ENCODE measurements at places on chromosomes 3 and 15.
A peak's percentile ranks its signal among the peaks of the same experiment; 100 is the strongest.

DNA sequence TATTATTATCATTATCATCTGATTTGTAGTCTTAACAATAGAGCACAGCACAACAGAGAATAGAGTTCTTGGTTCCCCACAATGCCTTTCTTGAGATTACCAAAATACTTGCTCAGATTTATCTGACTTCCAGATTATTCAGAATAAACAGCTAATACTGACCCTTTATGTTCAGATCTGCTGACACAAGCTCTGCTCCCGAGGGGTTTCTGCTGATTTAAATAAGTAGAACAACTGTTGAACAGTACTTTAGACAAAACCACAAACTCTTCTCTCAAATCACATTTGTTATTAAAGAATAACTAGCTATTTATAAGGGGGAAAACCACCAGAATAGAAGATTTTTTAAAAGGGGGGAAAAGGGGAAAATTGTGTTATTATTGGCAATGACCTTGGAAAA lies 380.2 kb upstream of the ATP11B start:
- DNase-seq: no peak

- peak; percentile 3 for DNase-seq
These were observed 105.9 kb downstream of the OTOL1 start for GRCh38 chr3:161602475-161602874.

DNA sequence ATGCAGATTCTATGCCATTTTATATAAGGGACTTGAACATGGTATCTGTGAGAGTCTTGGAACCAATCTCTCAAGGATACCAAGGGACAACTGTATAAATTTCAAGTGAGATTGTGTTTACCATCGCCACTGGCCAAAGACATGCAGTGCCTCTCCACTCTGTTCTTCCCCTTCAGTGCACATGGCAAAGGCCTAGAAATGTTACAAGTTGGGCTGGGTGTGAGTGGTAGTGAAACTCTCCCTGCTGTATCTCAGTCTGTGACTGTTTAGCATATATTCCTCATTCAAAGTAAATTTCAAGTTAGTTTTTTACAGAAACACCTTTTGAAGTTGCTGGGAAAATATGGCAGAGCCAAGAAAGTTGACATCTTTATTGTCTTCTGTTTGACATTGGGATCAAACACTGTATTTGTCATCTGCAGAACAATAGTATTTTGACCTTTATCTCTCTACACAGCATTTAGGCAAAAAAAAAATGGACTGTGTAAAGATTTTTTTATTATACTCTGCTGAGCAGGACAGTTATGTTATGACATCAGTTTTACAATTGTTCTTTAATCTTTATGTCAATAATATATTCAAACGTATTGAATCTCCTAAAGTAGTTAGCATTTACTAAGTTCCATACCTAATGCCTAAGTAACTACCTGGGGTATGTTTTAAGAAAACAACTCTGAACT lies 101.4 kb downstream of the CCNL1 start:
- DNase-seq: no peak

DNA sequence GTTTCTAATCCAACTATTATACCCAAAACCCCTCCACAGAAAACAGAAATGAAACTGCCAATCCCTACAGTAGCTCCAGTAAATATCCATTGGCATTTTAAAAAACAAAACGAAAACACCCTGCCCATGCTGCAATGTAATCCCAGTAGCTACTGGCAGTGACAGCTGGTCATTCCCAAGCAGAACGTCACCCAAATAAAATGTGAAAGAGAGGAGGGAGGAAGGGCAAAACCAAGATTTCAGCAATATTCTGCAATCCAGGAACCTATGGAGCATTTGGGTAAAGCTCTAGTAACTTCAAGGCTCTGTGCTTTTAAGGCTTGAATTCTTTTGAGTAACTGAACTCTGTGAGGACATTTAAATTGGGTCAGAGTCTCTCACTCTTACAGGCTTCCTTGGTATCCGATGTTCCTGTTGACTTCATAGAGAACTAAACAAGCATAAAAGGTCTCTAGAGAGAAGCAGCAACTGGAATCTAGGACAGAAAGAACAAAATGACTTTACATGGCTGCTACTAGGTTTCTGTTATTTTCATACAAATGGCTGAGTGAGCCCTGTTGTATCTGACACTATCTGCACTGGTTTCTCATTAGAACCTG lies 136.2 kb downstream of the TNIK start:
- DNase-seq: peak; percentile 84

GRCh38 chr3:9768141-9768775 lies 1.5 kb downstream of the CAMK1 start:
- no peak for DNase-seq

DNA sequence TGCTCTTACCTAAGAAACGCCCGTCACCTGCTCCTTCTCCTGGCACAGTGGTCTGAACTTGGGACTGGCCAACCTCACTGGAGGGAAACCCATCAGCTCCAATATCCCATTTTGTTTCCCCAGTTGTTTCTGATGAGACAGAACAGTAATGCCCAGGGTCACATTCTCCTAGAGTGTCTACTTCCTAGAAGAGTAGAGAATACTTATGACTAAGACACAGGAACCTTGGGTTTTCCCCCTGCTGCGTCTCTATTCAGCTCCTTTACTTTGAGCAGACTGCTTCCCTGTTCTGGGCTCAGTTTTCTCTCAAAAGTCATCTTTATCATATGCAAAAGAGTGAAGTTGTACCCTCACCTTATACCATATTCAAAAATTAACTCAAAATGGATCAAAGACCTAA lies 79.4 kb downstream of the POLR2M start:
- no peak for DNase-seq

DNA sequence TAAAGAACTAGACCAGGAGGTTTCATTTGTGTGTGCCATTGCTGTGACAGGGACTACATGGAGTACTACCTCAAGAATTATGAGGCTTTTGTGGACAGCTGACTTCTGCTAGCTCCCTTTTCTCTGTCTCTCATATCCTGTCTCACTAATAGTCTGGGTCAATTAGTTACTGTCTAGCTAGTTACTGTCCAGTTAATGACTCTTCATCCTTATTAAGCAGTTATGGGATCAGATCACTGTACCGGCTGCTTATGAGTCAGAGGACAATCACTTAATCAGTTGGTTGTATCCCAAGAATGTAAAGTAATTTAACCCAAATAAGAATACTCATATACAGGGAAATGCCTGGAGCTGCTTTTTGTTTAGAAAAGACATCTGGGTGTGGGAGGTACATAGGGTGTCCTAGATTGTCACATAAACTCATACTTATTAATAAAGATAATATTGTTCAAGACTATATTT lies 158.0 kb downstream of the CDIN1 start:
- peak; percentile 40 for DNase-seq

DNA sequence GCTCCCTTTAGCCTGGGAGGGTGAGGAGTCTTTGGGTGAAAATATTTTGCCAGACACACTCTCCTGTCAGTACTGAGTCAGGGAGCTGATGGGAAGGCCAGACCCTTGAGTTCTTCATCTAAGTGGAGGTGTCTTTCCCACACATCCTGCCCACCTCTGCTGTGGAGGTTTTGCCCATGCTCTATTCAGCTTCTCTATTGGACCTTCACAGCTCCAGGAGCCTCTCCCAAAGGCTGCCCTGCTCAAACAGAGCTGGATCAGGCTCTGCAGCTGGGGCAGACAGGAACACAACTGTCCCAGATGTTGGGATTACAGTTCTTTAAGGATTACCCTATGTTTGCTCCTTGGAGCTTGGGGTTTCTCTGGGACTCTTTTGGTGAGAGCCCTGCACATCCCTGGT lies 77.9 kb downstream of the SPSB4 start:
- DNase-seq: no peak

GRCh38 chr15:45099549-45100165 lies 14.3 kb downstream of the DUOX2 start:
- no peak for DNase-seq

DNA sequence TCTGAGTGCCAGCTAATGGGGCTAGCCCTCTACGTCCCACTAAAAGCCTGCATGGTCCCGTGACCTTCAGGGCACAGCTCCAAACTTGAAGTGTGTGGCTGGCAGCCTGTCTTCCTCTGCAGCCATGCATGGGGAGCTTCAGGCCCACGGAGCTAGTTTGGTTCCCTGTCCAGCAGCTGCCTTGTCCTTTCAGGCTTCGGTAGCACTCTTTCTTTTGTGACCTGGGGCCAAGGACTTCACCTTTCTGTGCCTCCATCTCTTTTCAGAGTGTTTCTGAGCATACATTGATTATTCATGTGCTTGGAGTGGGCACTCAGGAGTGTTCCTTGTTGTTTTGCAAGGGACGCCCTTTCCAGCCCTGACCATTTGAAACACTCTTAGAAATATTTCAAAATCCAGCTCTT lies 155.2 kb downstream of the DNAJB8 start:
- no peak for DNase-seq

DNA sequence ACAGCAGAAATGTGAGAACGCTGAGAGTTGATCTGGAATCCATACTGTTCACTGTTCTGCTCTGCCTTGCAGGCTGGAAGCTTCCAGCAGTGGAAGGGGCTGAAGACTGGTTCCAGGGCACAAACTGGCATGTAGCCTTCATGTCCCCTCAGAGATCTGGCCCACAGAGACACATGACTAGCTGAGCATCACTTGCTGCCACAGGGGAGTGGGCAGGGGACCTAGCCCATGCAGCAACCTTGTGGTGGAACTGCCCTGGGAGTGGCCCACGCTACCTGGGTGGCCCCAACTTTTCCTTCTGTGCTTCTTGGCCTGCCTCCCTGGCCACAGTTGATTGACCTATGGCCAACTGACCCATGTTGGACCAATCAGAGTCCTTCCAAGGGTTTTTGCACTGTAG lies 98.1 kb downstream of the TPRA1 start:
- no peak for DNase-seq

DNA sequence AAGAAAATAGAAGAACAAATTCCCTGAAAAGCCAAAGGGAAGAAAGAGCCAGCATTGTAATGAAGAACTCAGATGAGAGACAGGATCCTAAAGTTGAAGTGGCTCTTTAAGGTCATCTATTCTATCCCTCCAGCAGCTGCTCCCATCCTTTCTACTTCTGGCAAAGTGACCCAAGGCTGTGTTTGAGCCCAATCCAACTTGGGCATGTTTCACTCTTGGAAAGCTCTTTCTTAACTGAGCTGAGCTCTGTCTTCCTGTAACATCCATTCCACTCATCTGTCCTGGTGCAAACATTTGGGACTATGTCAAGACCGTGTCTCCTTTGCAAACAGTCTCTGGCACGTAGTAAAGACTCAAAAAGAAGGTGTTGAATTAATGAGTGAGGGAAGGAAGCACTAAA lies 298.1 kb upstream of the IGF1R start:
- no peak for DNase-seq

DNA sequence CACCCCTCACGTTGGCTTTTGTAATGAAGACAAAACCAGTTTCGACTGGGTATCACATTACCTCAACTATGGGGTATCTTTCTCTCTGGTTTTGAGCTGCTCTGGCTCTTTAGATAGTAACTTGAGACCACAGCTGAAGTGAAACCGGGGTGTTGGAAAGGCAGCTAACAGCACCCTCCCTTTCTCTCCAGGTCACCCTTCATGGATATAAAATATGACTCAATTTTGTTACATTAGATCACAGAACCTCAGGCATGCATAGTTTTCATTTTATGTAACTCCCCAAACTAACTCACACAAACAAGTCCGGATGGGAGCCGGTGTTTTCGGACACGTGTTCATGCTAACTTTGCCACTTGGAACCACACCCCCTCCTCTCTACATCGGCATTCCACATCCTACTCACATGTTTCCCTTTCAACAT lies 90.7 kb downstream of the NR2F2 start:
- no peak for DNase-seq

- DNase-seq: no peak
These were observed 6.1 kb upstream of the CHST14 start for GRCh38 chr15:40464595-40465185.

GRCh38 chr3:14424711-14425580 lies 22.5 kb downstream of the SLC6A6 start:
- no peak for DNase-seq

DNA sequence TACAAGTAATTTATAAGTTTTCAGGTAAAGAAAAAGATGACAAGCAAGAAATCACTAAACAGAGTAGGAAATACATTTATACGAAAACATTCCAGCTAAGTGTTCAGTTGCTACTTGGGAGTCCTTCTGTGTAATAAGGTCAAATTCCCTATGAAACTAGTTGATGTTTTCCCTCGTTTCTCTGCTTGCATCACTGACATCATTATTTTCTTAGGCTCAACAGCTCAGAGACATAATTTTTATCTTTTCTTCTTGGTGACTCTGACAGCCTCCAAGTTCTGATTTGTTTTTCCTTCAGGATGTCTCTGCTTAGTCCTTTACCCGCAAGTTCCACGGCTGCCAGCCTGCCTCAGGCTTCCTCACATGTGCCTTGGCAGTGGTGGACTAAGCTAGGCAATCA lies 173.6 kb downstream of the P3H2 start:
- DNase-seq: no peak

DNA sequence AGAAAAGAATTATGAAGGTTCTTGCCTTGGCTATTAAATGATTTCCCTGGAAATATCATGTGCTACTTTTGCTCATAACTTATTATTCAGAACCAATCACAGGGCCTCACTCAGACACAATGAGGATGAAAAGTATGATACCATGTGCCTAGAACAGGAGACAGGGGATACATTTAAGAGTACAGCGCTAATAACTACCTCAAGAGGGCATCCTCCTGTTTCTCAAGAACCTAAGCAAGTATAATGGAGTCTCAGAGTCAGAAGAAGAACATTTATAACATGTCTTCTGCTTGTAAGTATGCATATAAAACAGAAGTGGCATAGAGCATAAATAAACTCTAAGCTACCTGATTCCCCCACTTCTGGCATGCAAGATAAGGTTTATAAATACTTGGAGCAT lies 125.4 kb upstream of the MME start:
- peak; percentile 85 for DNase-seq

DNA sequence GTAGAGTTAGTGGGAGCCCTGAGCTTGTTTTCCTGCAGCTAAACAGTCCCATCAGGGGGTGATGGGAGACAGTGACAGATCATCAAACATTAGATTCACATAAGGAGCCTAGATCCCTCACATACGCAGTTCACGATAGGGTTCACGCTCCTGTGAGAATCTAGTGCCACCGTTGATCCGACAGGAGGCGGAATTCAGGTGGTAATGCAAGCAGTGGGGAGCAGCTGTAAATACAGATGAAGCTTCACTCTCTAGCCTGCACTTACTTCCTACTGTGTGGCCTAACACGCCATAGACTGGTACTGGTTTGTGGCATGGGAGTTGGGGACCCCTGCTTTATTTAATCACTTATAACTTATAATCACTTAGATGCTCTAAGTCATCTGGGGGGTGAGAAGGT lies 179.1 kb downstream of the AKAP13 start:
- DNase-seq: no peak

Data from cardiac fibroblast (primary cell).